Neural crest cell (in vitro differentiated cells): ENCODE measurements at places on chromosomes 3 and 15.
A peak's percentile ranks its signal among the peaks of the same experiment; 100 is the strongest.

DNA sequence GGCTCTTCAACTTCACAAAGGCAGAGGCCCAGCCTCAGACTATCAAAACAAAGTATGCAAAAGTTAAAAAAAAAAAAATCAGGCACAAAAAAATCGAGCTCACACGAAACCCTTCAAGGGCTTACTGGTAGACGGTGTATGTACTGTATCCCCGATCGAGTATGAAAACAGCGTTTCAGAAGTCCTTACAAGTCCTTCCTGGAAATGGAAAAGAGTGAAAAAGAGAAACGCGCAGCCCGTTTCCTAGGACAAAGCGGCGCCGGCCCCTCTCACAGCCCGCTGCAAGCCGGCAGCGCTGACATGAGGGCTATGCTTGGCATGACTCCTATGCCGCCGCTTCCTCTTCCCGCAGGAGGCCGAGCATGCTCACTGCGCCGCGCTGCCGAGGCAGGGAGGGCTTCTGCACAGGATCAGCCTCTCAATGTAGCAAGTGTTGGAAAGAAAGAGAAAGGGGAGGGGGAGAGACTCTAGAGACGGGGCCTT lies at the start of gene VGLL4:
TSS of gene VGLL4 (minus strand) at position 311 of the 483 bp plus-strand sequence. CDS start 397 bp downstream, outside the sequence.
- peak; percentile 80 for DNase-seq

- no peak for DNase-seq
Observed at GRCh38 chr3:138948371-138949001, 1.5 kb downstream of the FOXL2NB start.

GRCh38 chr15:39438260-39438659 lies 142.6 kb upstream of the THBS1 start:
- no peak for DNase-seq

DNA sequence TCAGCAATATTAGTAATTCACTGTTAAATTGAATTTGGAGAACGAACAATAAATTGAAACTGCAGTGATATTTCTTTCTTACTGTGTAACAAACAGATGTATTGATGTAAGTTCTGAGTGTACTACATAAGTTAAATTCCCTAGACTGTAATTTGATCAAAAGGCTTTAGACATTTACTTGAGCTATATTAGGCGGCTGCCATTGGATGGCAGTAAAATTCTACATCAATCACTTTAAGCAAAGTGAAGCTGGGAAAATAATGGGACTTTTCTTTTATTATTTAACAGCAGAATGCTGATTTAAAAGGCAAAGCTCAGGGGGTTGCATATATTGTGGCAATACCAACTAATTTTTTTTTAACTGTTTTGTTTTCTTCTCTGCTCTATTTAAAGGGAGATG lies 212.6 kb upstream of the PLSCR5 start:
- no peak for DNase-seq

GRCh38 chr3:99863588-99863987 lies 45.9 kb downstream of the CMSS1 start:
- no peak for DNase-seq

DNA sequence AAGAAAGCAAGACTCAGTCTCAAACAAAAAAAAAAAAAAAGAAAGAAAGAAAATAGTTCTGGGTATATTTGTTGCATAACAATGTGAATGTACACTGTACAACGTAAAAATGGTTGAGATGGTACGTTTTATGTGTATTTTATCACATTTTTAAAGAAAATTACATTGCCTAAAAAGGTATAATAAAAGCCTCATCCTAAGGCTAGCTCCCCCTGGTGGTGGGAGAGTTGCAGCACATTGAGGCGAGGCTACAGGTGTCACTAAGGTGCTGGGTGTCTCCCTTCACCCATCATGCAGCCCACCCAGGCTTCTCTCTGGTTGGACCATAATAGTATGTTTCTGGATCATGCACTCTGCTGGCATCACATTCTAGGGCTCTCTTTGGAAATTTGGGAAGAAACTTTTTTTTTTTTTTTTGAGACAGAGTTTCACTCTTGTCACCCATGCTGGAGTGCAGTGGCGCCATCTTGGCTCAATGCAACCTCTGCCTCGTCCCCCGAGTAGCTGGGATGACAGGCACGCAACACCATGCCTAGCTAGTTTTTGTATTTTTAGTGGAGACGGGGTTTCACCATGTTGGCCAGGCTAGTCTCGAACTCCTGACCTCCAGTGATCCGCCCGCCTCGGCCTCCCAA lies 12.4 kb upstream of the RAB11A start:
- peak; percentile 49 for DNase-seq

GRCh38 chr15:80643431-80643951 lies 51.6 kb upstream of the ABHD17C start:
- DNase-seq, result no peak

GRCh38 chr15:58628206-58628947 lies 121.1 kb downstream of the ADAM10 start:
- DNase-seq, result no peak

GRCh38 chr3:107401301-107401700 lies 24.1 kb downstream of the CCDC54 start:
- no peak for DNase-seq

DNA sequence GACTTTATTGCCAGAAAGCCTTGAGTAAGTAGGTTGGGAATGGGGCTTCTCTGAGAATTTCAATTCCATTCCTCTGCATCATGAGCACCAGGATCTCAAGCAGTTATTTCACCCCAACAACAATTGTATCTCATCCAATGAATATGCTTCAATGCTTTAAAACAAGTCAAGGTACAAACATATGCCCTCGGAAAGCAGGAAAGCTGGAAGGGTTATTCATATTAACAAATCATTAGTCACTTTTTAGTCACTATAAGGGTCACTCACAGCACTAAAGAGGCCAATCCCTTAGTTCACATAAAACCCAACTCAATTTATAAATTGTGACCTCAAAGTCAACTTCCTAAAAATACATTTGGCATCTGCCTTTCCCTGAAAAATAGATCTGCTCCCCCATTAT lies 16.2 kb downstream of the MB21D2 start:
- no peak for DNase-seq

- DNase-seq, result no peak
Observed at GRCh38 chr3:54279005-54279583, 156.7 kb downstream of the CACNA2D3 start.

DNA sequence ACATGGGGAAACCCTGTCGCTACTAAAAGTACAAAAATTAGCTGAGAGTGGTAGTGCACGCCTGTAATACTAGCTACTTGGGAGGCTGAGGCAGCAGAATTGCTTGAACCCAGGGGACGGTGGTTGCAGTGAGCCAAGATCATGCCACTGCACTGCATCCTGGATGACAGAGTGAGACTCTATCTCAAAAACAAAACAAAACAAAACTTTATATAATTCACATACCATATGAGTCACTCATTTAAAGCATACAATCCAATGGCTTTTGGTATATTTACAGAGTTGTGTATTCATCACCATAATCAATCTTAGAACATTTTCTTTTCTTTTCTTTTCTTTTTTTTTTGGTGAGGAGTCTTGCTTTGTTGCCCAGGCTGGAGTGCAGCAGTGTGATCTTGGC lies 8.7 kb downstream of the PXK start:
- no peak for DNase-seq

DNA sequence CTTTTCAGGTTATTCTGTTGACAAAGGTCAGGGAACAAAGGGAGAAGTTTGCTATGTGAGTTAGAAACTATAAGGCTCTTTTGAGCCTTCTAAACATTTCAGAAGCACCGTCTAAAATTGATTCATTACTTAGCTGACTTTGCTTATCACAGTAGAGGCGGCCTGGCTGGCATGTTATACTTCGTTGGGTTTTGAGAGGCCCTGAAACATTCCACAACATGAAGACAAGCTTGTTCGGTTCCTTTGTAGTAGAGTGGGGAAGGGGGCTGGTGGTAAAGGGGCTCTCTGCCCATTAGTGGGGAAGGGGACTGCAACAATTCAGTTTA lies 23.6 kb downstream of the ZBTB38 start:
- DNase-seq, result no peak

DNA sequence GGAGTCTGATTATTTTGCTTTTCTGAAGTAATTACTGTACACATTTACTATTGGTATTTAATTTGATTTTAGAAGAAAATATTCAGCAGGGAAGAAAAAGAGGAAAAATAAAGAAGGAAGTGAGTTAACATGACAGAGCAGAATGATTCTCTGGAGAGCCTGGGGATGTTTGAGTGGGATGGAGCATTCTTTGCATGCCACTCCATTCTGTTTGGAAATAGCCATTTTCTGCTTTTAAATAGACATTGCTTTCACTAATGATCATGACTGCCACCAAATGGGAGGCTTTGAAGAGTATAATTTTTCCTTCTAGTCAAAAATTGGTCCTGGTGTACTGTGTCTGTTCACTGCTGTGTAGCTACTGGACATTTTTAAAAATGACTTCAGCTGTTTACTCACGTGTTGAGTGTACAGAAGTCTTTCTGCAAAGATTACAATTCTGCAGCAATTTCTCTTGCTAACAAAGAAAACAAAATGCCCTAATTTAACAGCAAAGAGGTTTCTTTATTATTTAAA lies 196.1 kb downstream of the RYR3 start:
- DNase-seq, result no peak

GRCh38 chr3:98512576-98512975 lies 10.1 kb downstream of the CLDND1 start:
- no peak for DNase-seq

DNA sequence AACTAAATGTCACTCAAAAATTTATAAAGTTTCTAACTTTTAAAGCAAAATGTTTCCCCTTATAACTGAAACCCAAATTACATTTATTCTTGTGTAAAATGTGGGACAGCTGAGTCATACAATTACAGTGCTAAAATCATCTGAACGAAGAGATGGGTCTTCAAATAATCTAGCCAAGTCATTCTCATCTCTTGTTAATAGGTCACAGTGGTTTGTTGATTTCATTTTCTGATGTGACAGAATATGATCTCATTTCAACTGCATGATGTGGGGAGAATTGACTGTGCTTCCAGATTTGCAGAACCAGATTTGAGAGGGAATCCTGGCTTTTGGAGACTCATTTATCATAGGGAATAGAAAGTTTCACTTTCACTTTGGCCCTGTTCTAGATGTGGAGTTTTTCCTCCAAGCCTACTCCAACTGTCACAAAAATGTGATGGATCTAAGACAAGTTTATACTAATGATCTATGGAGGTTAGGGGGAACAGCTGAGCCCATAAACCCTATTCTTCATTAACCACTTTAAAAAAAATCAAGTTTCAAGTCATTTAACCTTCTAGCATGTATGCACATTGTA lies 685.0 kb downstream of the PDCD6IP start:
- DNase-seq, result no peak

DNA sequence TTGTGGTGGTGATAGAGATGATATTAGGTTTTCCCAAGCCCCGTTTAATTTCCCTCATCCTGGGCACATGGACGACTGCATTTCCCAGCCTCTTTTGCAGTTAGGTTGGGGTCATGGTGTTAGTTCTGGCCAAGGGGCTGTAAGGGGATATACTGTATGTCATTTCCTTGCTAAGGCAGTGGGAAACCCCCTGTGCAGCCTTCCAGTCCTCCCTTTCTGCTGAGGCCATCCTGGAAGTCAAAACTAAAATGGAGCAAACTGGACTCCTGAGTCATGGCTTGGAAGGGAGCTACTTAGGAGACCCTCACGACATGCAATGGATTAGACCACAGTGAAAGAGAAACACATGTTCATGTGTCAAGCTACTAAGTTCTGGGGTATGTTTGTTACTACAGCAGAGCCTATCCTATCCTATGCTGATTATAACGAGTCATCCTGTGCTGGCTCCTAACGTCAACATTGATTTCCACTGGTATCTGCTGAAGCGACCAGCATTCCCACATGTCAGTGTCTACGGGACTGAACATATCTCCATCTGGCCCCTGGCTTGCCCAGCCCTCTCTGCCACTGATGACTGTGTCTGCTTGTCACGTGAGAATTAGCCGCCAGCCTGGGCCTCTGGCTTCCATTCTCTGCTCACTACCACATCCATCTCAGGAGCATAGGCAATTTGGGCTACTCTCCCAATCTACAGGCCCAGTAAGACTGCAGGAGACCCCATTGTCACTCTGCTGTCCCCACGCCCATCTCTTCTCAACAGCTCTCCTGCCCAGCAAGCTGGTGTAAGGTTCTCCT lies 85.6 kb upstream of the MEF2A start:
- DNase-seq, result no peak

- no peak for DNase-seq
Observed at GRCh38 chr3:72222410-72222809, 437.5 kb upstream of the PROK2 start.

DNA sequence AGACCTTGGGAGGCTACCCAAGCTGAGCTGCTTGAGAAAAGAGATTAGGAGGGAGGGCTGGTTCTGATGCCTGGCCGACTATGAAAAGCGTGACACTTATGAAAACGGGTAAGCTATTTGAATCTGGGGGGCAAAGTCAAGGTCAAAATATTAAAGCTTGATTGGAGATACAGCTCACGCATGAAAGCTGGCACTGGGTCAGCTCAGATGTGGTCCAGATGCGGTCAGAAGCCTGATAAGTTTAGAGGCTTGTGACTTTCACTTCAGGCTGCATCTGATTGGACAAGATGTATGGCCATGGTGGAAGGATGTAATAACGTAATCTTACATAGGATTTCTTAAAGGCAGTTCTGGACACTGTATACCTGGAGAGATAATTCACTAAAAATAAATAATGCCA lies 690.3 kb downstream of the NTRK3 start:
- DNase-seq, result no peak

GRCh38 chr15:59237924-59238331 lies 31.3 kb downstream of the LDHAL6B start:
- DNase-seq, result no peak

DNA sequence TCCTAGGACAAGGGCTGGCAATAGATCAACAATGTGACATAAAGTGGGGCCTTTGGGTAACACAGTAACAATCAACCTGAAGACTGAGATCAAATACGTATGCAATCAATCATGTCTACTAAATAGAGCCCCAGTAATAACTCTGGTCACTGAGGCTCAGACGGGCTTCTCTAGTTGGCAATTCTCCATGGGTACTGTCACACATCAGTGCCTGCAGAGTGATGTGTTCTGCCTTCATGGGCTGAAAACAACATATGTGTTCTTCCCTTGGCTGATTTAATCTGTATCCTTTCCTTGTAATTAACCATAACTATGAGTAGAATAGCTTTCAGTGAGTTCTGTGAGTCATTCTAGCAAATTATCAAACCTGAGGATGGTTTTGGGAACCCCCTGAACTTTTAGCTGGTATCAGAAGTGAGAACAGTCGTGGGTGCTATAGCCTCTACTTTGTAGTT lies 113.6 kb downstream of the TMCO5A start:
- no peak for DNase-seq

DNA sequence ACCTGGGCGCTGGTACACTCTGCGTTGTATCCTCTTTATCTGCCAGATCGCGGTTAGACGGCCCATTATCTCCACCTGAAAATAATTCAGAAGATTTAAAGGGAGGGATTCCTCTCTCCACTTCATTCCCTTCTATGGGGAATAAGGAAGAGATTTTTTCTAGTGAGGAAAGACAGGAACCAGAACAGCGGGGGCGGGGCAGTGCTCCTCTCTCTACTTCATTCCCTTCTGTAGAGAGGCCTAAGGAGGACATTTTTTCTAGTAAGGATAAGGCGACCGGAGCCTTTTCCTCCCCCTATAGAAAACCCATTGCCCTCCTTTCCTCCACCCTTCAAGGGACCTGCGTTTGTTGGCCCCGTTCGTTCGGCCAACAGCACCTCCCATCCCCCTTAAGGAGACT lies 8.3 kb upstream of the LIPH start:
- no peak for DNase-seq

- DNase-seq, result no peak
Observed at GRCh38 chr15:90750186-90750585, 33.0 kb downstream of the BLM start.
